ENCODE measurements at places on chromosomes 11 and 22. TPM values are rescaled to one million over a fixed set of nuclear protein-coding genes. Genes with fewer than 3 reads are reported as not detected.

The RIMBP3B gene
- total RNA-seq: not detected

- peak; percentile 47 for DNase-seq
Measured at GRCh38 chr22:31451709-31452571, 37.7 kb downstream of the EIF4ENIF1 start.

- peak; percentile 36 for DNase-seq
Measured at GRCh38 chr11:66002648-66003225, 434 bp downstream of the BANF1 start.

- DNase-seq: no peak
Measured at GRCh38 chr22:35752006-35752862, 34.6 kb downstream of the APOL5 start.

The BCO2 gene
- 8.1 TPM for total RNA-seq

DNA sequence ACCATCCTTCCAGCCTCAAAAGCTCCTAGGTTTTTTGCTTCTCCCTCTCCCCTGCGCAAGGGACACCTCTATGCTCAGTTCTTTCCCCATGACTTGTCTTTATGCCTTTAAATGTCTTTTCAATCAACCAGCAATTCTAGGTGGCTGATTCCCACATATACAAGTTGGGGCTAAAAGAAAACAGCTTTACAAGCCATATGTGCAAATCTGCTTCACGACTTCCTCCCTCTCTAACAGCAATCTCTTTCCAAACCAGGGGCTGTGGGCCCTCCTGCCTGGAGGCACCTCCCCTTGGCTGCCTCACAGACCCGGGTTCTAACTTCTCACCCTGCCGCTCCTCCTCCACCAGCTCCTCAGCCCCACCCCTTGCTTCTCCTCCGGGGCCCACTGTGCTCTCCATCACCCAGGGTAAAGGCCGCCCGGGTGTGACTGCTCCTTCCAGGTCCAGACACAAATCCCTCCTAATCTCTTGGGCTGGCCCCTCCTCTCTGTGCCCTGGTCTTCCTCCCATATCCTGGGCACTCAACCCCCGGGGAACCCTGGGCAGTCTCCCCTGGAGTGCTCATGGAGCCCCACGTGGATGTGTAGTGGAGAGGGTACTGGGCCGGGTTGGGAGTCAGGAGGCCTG, 14.1 kb downstream of the TMPRSS13 start:
- DNase-seq: no peak

The MRPL17 gene
- 460 TPM for total RNA-seq

- DNase-seq: no peak
Measured at GRCh38 chr11:78638704-78639380, 64.2 kb upstream of the NARS2 start.

GRCh38 chr11:15635521-15635920, 520.8 kb downstream of the INSC start:
- DNase-seq: no peak

GRCh38 chr11:103619480-103619879, 417.0 kb upstream of the DDI1 start:
- DNase-seq: no peak

DNA sequence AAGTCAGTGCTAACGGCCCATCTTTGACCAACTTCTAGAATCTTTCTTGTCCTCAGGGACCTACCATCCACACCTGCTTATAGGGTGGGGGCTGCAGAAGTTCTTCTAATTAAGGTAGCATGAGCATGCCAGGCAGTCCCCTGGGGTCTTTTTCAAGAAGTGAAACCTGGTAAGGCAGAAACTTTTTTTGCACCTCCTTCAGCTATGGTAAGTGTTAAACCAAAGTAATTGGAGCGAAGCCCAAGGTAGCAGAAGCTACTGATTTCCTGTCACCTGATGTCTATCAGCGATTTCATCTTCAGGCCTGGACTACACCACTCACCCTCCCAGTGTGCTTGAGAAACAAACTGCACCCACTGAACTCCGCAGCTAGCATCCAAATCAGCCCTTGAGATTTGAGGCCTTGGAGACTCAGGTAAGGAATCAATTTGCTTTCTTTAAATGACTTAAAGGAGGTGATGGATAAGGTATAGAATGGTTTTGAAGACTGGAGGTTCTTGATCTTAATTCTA, at the start of gene MS4A1:
Gene MS4A1, plus strand, starts transcription at position 317 of the 512 bp plus-strand sequence. CDS start 6,528 bp downstream, outside the sequence.
- no peak for DNase-seq

The GRAMD1B gene
- 4.2 TPM for total RNA-seq

The CST6 gene
- not detected for total RNA-seq

GRCh38 chr11:27420217-27420616, 52.4 kb downstream of the LGR4 start:
- DNase-seq: no peak
